Stimulated activated CD4-positive, alpha-beta T cell treated with anti-CD3 and anti-CD28 coated beads, Interleukin-1b, Interleukin-23, amount 100 ng/mL, for 4 hours (primary cell): ENCODE measurements at places on chromosomes 3 and 15.

DNA sequence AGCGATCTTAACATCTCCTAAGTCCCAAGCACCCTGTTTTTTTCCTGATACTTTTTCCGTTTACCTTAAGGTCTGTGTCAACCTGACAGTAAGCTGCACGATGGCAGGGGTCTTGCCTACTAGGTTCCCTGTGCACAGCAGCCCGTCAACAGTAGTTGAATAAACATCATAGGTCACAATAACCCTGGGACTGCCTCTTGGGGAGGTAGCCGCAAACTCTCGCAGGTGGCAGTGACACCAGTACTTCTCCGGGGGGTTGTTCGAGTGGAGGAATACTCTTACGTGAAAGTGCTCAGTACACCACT lies 365 bp upstream of the PDCD6IP start:
- DNase-seq, result no peak

DNA sequence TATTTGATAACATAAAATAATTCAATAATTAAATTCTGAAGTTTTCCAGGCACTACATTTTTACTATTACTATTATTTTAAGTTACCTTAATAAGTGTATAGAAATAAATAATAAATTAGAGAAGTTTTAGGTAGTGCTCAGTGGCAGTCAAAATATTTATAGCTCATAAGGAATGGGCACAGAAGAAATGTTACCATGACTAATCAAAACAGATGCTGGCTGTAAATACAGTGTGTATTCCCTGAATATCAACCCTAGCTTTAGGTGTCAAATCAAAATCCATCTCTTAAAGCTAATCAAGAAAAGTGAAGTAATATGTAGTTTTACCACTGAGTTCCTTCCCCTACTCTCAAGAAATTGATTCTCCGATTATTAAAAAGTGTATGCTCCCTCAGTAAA lies 35.5 kb downstream of the ZBTB20 start:
- DNase-seq, result no peak

- no peak for DNase-seq
Observed at GRCh38 chr3:115635406-115635805, 12.1 kb downstream of the GAP43 start.

DNA sequence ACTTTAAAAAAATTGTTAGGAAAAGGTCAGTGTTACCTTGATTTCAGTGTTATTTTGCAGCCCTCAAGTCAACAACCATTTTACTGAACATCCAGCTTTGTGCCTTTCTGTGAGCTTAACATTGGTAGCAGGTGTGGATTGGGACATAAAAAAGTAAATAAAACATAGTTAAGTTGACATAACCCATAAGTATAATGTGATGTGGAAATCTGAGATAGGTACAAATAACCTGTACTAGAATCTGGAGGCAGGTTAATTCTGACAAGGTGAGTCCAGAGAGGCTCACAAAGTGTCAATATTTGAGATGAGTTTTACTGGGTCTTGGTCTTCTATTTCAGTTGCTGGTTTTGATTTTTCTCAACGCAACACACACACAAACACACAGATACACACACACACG lies 151.3 kb downstream of the LPP start:
- DNase-seq, result no peak

DNA sequence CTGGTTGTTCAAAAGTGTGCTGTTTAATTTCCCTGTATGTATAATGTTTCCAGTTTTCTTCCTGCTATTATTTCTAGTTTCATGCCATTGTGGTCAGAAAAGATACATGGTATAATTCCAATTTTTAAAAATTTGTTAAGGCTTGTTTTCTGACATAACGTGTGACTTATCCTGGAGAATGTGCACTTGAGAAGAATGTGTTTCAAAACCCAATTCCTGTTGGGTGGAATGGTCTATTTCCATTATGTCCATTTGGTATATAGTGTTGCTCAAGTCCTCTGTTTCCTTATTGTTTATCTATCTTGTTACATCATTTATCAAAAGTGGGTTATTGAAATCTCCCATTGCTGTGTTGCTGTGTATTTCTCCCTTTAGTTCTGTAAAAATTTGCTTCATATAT lies 215.4 kb downstream of the GREM1 start:
- no peak for DNase-seq

- DNase-seq, result no peak
Observed at GRCh38 chr3:157127268-157127667, 32.7 kb downstream of the CCNL1 start.

DNA sequence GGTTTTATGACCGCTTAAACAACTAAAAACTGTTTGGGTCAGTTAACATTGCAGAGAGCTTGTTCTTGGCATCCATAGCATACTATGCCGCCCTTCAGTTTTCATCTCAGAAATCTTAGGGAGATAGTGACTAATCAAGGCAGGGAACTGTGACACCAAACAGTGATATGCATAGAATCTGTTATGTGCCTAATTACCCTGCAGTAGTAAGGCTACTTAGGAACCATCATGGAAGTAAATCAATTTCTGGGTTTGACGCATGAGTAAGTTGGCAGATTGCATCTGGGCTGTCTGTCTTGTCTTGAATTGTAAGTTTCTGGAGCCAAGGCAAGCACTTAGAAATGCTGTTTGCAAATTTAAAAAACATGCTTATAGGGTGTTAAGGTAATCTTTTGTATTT lies 22.5 kb downstream of the KCTD6 start:
- no peak for DNase-seq

GRCh38 chr3:46536758-46537157 lies 29.3 kb downstream of the LRRC2 start:
- DNase-seq, result no peak

- no peak for DNase-seq
Observed at GRCh38 chr3:59277816-59278215, 228.0 kb upstream of the CFAP20DC start.

- DNase-seq, result no peak
Observed at GRCh38 chr3:127652246-127652995, 20.3 kb upstream of the ABTB1 start.

- DNase-seq, result no peak
Observed at GRCh38 chr3:147298511-147298982, 107.8 kb downstream of the ZIC4 start.

DNA sequence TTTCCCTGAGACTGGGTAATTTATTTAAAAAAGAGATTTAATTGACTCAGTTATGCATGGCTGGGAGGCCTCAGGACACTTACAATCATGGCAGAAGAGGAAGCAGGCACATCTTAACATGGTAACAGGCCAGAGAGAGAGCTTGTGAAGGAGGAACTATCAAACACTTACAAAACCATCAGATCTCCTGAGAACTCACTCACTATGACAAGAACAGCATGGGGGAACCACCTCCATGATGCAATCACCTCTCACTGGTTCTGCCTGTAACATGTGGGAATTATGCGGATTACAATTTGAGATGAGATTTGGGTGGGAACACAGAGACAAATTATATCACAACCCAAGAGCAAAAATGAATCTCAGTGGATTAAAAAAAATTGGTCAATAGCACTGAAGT lies 416.0 kb upstream of the TMCO5A start:
- DNase-seq, result no peak

GRCh38 chr3:101623656-101624055 lies 49.7 kb downstream of the PCNP start:
- no peak for DNase-seq

- no peak for DNase-seq
Observed at GRCh38 chr3:147007736-147008245, 398.6 kb downstream of the ZIC4 start.

- DNase-seq, result no peak
Observed at GRCh38 chr15:52336529-52336928, 40.9 kb upstream of the MYO5C start.

DNA sequence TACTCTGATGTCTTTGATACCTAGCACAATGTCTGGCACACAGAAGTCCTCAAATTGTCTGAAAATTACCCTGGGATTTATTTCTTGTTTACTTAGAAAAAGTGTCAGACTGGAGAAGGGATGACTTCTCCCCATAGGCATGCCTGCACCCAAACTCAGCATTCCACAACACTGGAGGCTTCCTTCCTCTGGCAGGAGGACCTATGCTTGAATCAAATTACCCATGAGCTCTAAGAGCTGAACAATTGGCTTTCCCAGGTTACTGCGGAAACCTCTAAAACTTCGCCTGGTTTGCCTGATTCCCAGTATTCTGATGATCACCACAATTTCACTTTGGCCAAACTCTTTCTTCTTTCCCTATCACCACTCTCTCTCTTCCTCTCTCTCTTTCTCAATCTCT lies 217.4 kb downstream of the DIPK2A start:
- no peak for DNase-seq

DNA sequence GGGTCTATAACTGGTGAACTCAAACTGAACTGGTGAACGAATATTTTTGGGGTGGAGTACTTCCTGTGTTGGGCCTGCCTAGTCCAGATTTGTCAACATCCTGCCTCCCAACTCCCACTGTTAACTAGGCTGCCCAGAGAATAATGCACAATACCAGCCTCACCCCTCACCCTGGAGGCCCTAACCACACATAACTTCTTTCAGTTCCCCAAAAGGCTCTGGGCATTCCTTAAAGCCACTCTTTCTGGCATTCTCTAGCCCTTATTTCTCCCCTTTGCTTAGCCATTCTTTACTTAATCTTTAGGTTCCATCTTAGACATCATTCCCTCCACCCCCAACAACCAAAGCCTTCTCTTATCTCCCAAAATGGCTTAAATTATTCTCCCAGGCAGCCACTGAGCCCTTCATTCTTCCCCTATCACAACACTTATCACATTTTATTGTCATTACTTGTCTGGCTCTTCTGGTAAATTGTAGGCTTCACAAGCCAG lies 9.1 kb upstream of the SEC11A start:
- no peak for DNase-seq

GRCh38 chr15:29018120-29018805 lies 132.5 kb downstream of the APBA2 start:
- no peak for DNase-seq

DNA sequence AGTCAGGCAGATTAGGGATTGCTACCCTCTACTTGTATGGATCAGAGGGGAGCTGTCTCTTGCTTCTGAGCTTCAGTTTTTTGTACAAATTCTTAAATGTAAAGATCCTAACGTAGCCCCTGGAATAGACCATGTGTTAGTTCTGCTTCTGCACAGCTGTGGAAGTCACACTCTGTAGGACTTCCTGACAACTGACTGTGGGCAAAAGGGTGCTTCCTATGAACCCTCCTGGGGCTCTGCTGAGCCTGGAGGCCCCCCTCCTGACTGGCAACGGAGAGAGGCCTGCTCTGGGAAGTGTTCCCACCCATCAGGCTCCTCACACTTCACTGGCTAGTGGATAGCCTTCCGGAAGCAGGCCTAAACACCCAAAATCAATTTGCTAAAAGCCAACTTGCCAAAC lies 131.0 kb downstream of the RPLP1 start:
- DNase-seq, result no peak

GRCh38 chr3:150484410-150484809 lies 61.9 kb downstream of the SERP1 start:
- no peak for DNase-seq

DNA sequence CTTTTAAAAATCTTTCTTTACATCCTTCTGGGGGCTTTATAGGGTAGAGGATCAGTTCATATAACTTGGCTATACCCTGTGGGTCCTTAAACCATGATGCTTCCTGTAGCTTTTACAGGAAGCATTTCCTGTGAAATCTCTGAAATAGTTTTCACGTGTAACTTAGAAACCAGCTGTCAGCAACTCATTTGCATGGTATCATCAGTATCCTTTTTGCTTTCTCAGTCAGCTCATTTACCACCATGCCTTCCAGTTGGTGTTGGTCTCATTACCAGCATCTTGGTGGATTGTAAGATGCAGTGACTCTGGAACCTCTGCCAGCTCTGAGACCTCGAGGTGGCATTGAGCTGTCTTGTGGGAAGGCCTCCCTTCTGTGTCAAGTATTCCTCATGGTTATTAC lies 96.7 kb upstream of the MYZAP start:
- no peak for DNase-seq
